Muscle of arm (tissue), 14 donors: ENCODE measurements at places on chromosomes 12 and 14. TPM values are rescaled to one million over a fixed set of nuclear protein-coding genes. Genes with fewer than 3 reads are reported as not detected.

DNA sequence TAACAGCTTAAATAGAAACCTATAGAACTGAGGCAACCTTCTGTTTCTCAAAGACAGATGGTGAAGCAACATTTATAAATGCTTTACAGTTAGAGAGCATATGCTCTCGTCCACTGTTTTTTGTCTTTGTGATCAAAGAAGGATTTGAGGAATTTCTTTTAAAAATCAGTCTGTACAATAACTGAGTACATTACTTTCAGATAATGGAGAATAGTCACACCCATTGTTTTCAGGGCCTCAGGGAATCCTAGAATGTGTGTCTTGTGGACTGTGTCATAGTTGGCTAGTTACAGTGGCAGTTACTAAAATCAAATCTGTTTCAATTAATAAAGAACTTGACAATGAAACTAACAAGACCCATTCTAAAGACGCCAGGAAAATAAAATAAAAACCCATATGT is 107.9 kb downstream of the PRKCH start:
- DNase-seq, result no peak

DNA sequence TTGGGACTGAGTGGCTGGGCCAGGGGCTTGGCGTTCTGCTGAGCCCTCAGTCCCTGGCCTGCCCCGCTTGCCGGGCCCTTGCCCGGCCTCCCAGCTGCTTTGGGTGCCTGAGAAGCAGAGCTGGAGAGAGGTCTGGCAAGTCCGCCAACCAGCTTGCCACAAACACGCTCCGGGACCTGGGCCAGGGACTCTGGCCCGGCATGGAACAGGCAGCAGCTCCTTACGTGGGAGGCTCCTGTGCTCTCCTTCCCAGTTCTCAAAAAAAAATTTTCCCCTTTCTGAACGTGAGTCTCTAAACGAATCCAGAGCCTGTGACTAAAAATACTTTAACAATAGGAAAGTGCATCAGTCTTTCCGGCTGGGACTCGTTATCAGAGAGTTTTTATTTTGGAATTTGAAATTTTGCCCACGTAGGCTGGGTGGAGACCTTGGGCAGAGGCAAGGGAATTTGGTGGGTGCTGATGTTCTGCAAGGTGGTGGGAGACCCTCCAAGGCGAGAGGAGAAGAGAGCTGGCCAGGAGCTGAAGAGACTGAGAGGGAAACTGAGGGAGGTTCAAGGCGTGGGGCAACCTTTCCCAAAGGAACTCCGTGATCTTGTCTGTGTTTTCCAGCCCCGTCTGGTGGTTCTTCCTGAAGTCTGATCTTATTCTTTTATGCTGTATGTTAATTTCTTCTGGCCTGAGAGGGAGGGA is 6.8 kb upstream of the NR4A1 start:
- peak; percentile 82 for DNase-seq

- no peak for DNase-seq
Observed at GRCh38 chr12:92574911-92575570, 127.7 kb upstream of the PLEKHG7 start.

DNA sequence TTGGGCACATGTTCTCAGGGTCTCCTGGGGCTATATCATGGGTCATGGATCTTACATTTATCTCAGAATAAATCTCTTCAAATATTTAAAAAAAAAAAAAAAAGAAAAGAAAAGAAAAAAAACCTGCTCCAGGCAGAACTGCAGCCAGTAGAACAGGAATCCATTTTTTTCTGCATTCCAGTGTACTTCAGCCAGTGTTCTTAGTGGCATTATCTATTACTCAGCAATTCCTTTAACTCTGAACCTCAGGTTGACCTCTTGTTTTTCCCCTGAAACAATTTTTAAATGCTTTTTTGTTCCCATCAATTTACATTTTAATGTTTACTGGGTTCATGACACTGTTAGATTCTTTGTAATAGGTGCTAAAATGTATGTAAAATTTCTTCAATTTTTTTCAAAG is 66.7 kb upstream of the STXBP6 start:
- no peak for DNase-seq

DNA sequence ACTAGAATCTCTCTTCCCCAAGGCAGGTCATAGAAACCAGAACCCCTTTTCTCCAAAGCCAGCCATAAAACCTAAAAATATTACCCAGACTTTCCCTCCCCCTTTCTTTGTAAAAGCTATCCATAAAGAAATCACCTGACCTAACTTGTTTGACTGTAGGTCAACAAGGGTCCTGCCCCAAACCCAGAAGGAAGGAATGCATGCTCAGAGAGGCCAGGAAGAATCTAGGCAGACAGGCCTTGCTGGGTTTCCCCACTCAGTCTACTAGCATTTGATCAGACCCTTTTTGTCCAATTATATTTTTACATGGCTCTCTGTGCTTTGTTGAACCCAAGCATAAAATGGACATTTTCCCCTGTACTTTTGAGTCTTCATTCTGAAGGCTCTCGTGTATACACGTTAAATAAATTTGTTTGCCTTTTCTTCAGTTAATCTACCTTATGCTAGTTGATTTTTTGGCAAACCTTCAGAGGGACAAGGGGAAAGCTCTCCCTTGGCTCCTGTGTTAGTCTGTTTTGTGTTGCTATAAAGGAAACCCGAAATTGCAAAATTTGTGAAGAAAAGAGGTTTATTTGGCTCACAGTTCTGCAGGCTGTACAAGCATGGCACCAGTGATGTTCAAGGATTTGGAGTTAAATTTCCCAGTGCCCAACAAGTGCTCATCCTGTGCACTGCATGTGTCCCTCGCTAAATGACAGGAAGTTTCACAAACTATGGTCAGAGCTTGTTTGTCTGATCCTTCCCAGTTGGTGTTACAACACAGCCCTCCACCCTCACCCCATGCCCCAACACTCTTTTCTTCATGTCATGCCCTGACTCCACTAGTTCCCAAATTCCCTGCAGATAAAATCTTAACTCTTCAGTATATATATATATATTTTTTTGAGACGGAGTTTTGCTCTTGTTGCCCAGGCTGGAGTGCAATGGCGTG is 14.2 kb upstream of the RASSF3 start:
- DNase-seq, result no peak

GRCh38 chr12:108307006-108307405 is 32.1 kb downstream of the CMKLR1 start:
- no peak for DNase-seq

- no peak for DNase-seq
Observed at GRCh38 chr12:728781-729180, 23.6 kb upstream of the WNK1 start.

DNA sequence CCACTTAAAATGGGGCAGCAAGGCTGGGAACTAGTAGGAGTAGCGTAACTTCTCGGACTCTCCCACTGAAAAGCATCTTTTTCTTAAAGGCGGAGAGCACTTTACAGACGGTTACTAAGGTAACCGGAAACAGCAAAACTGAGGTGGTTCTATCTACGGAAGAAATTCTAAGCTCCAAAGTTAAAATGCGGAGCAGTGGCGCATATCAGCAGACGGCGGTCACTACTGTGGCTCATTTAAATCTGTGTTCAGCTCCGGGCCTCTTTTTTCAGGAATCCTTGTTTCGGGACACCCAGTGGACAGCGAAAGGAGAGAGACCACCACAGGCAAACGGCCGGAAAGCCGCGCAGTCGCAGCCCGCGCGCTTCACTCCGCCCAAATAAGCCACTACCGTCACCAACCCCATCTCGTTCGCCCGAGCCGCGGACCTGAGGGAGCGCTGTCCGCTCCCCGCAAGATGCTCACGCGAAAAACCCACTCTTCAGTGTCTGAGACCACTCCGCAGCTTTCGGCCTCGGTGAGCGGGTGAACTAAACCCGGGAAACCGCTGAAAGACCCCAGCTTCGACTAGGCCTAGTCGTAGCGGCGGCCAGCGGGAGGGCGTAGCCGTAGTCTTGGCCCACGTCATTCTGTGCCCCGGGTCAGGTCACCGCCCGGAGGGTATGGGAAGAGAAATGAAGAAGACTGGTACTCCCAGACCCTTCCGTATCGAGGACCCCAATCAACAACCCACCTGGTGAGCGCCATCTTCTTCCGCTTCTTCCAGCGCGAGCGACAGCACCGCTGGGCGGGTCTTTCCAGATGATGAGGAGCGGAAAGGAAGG is at the start of gene SNW1:
Gene SNW1, minus strand, starts transcription at position 776 of the 824 bp plus-strand sequence. Its CDS starts 29 bp downstream, at position 747.
- DNase-seq, result peak; percentile 97

DNA sequence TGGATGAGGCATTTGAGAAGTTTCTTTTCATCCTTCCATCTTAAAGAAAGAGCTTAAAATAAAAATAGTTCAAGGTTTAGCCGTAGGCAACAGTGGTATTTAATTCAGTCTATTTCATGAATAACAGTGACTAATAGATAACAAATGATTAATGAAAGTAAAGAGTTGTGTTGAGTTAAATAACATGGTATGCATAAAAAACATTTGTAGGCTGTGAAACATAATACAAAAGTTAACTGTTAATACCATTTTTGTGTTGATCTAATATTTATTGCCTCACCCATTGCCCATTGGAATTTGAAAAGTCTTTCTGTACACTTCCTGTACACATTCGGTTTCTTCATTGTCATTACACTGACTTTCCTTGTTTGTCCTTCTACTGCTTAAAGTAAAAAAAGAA is 108.6 kb upstream of the PDE3A start:
- no peak for DNase-seq

GRCh38 chr12:17028348-17028747 is 422.4 kb upstream of the LMO3 start:
- DNase-seq, result no peak

DNA sequence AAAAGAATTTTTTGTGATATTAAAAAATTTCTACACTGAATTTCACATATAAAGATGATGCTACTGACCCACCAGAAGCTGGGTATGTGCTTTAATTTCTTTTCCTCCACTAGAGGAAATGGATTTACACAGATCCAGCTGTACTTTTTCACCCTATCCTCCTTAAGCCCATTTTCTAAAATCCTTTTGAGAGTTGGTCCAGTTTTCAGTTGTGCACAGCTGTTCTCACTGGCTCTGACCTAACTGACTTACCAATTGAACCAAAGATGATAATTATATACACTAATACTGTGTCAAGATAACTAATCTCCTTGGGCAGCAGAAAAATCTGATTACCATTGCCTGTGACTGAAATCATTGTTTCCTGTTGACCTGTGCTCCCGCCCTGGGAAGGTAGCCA is 108.5 kb downstream of the ZFC3H1 start:
- DNase-seq, result no peak

- no peak for DNase-seq
Observed at GRCh38 chr14:54730156-54730961, 163.4 kb downstream of the SAMD4A start.

GRCh38 chr14:44785096-44785495 is 176.7 kb downstream of the KLHL28 start:
- DNase-seq, result no peak

GRCh38 chr12:45580356-45580969 is 149.0 kb upstream of the ARID2 start:
- no peak for DNase-seq

DNA sequence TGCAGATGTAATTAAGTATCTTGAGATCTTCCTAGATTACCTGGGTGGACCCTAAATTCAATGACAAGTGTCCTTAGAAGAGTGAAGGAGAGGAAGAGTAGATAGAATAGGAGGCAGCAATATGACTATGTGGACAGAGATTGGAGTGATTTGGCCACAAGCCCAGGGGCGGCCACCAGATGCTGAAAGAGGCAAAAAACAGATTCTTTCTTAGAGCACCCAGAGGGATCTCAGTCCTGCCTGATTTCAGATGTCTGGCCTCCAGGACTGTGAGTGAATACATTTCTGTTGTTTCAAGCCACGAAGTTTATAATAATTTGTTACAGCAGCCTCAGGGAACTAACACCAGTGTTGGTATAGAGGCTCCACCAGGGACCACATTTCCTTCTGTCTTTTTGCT is 67.3 kb downstream of the DACT1 start:
- no peak for DNase-seq

GRCh38 chr12:111993292-111994150 is 19.4 kb downstream of the TMEM116 start:
- DNase-seq, result no peak

DNA sequence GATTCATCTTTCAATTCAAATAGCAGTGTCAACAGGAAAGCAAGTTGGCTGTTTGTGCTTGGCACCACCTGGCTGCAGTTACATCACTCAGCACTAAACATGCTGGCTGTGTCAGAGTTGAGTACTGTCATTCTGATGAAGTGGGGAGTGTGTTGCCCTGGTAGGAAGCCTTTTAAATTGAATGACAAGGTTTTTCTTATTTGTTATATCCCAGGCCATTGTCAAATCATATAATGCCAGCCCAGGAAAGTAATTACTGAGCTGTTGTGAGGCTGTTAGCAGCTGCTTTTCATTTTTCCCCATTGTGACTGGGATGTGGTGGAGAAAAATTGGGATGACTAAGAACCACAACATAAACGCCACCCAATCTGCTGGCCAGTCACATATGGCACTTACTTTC is 106.5 kb upstream of the PRKD1 start:
- no peak for DNase-seq

DNA sequence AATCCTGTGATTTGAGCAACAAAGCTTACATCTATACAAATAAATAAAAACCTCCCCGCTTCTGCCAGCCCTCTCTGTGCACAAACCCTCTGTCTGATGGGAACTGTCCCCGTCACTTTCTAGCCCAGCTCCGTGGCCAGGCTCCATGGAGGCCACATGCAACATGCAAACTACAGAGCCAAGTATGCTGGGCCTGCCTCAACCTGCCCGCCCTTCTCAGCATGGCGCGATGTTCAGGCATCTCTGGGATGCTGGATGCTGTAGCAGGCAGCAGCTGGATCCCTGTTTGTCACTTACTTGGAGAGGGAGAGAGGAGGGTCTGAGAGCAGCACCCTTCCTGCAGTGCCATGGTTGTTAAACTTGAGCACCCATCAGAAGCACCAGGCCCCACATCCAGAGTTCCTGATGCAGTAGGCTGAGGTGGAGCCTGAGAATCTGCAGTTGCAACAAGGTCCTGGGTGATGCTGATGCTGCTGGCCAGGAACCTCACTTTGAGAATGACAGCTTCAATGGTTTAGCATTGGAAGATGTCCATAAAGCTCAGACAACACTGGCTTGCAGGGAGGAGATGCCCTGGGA is 32.4 kb downstream of the CLMN start:
- no peak for DNase-seq

DNA sequence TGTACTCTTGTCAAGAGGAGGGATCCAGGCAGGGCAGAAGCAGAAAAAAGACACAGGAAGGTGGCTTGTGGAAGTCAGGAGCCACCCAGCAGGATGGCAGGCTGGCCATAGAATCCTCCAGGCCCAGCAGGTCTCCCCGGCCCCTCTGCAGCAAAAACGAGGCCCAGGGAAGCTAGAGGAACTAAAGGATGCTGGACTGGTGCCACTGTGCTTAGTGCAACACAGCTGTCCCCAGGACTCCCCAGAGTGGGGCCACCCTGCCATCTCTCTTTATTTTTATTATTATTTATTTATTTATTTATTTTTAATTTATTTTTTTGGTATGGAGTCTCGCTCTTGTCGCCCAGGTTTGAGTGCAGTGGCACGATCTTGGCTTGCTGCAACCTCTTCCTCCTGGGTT is 54.1 kb downstream of the PITPNM2 start:
- DNase-seq, result no peak

Gene SERPINA12
- polyA plus RNA-seq, result not detected

Gene TPPP2
- not detected for polyA plus RNA-seq

Gene KCNA5
- 3.3 TPM for polyA plus RNA-seq

Gene POTEM
- polyA plus RNA-seq, result not detected

Gene PTPRQ
- polyA plus RNA-seq, result 2.6 TPM

Gene ARHGAP9
- not detected for polyA plus RNA-seq
